ENCODE measurements at places on chromosomes 2 and 18.

GRCh38 chr2:54559593-54560145 lies 103.5 kb downstream of the SPTBN1 start:
- no peak for DNase-seq

GRCh38 chr18:78782951-78783563 lies 196.6 kb upstream of the SALL3 start:
- no peak for DNase-seq

DNA sequence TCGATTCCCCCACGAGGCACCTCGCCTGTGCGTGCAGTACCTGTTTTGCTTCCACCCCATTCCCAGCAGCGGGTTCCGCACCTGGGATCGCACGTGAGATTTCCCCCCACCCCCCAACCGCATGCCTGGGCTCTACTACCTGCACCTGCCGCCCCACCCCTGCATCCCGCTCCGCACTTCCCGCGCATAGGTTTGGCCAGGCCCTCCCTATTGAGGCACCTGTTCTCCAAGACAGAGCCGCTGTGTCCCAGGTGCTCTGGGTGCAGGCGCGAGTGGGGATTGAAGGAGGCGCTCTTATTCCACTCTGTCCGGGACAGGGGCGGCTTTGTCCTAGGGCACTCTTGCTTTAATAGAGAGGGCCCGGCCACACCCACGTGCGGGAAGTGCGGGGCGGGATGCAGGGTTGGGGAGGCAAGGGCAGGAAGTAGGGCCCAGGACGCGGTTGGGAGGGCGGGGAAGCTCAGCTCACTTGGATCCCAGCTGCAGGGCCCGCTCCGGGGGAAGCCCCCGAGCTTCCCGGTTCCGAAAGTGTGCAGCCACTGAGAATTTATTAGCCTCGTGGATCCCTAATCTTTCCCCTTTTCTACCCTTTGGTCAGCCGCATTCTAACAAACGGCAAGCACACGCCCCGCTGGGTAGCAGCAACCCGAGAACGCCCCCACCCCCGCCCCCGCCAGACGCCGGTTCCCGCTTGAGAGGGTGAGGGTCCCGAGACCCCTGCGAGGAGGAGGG lies 670 bp upstream of the MOCOS start:
- peak; percentile 29 for DNase-seq

- no peak for DNase-seq
These were observed 55.6 kb downstream of the MTX2 start for GRCh38 chr2:176324862-176325261.

DNA sequence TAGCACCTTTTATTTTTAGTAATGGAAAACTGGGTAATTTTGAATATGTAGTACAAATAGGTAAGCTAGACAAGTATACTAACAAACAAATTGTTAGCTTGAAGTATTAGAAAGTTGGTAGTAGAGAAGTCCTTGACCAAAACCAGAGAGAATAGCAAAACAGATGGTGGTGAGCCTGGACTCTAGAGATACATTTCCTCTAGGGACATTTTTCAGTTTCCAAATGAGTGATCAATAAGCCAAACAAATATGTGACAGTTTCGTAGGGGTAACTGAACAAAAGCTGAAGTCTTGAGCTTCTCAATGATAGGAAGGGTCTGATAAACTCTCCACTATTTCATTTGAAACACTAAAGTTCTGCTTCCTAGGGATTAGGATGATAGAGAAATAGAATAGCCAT lies 692.0 kb upstream of the FAM98A start:
- DNase-seq = no peak

Data from activated CD4-positive, alpha-beta T cell treated with anti-CD3 and anti-CD28 coated beads for 48 hours (primary cell).